Lower leg skin (tissue), 4 donors: ENCODE measurements at places on chromosomes 6 and 20. TPM values are rescaled to one million over a fixed set of nuclear protein-coding genes. Genes with fewer than 3 reads are reported as not detected.

The TLDC2 gene
- total RNA-seq, result not detected

The RGS17 gene
- 0.16 TPM for total RNA-seq

The KHDRBS2 gene
- not detected for total RNA-seq

The SLC22A2 gene
- not detected for total RNA-seq

The KIF25 gene
- not detected for total RNA-seq

The ISM1 gene
- total RNA-seq, result 22.4 TPM
